Tibial artery (tissue), 4 donors: ENCODE measurements at places on chromosomes 16 and 17.

DNA sequence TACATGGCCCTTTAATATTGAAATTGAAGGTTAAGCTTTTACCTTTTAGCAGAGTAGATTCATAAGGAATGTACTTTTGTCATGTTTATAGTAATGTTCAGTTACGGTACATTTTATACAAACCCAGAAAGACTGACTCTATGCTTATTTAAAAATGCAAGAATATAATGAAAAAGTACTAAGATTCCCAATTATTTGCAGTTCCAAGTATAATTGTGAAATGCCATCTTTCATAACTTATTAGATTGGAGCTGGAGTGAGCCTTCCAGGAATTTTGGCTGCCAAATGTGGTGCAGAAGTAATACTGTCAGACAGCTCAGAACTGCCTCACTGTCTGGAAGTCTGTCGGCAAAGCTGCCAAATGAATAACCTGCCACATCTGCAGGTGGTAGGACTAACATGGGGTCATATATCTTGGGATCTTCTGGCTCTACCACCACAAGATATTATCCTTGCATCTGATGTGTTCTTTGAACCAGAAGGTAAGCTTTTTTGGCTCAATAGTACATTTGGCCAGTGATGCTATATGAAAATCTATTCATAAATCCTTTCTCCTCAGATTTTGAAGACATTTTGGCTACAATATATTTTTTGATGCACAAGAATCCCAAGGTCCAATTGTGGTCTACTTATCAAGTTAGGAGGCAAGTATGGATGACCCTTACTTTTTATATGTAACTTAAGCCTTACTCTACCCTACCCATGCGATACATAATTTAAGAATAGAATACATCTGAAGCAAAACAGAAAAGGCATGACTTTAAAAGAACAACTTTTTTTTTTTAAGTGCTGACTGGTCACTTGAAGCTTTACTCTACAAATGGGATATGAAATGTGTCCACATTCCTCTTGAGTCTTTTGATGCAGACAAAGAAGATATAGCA lies 4.2 kb downstream of the SRSF2 start:
- DNase-seq: peak; percentile 51

- no peak for DNase-seq
Observed at GRCh38 chr17:416293-417206, 63.9 kb upstream of the RPH3AL start.

GRCh38 chr16:17076092-17076754 lies 394.5 kb downstream of the XYLT1 start:
- no peak for DNase-seq

DNA sequence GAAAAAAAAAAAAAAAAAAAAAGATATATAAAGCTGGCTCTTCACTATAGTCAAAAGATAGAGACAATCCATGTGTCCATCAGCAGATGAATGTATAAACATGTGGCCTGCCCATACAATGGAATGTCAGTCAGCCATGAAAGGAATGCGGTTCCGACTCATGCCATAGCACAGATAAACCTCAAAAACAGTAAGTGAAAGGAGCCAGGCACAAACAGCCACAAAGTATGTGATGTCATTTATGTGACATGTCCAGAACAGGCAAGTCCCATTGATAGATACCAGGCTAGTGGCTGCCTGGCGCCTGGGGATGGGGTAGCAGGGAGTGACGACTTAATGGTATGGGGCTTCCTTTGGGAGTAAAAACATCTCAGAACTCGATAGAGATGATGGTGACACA lies 155.7 kb downstream of the CMIP start:
- no peak for DNase-seq

- no peak for DNase-seq
Observed at GRCh38 chr17:80455784-80456183, 20.6 kb downstream of the NPTX1 start.

GRCh38 chr16:49542391-49542891 lies 168.8 kb downstream of the C16orf78 start:
- DNase-seq: no peak

GRCh38 chr16:25097276-25097975 lies 14.1 kb upstream of the LCMT1 start:
- no peak for DNase-seq

GRCh38 chr16:29650771-29651170 lies 12.3 kb upstream of the SPN start:
- no peak for DNase-seq

DNA sequence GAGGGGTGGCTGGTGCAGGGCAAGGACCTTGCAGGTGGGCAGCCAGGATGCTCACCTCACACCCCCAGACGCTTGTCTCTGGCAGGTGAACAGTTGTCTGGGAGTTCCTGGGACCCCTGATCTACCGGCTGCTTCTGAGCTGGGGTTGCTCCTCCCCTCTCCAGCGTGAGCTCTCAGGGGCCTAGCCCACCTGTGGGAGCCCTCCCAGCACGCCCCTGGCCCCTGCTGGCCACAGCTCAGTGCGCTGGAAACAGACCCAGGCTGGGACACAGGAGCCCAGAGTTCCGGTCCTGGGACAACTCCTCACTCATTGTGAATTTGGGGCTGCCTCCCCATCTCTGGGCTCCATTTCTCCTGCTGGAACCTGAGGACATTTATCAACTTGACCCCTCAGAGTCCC lies 30.3 kb downstream of the ARHGAP23 start:
- no peak for DNase-seq

- no peak for DNase-seq
Observed at GRCh38 chr17:59335685-59336084, 4.2 kb downstream of the YPEL2 start.

DNA sequence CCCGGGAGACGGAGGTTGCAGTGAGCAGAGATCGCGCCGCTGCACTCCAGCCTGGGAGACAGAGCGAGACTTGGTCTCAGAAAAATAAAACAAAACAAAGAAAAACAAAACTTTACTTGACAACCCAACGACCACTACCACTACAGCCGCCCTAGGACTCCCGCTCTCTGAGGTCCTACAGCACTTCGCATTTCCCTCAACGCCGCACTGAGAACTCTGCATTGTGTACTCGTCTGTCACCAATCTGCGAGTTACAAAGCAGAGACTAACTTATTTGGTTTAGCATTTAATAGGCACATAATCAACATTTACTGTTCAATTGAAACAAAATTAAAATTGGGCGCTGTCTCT lies 479 bp upstream of the ZNF207 start:
- no peak for DNase-seq

DNA sequence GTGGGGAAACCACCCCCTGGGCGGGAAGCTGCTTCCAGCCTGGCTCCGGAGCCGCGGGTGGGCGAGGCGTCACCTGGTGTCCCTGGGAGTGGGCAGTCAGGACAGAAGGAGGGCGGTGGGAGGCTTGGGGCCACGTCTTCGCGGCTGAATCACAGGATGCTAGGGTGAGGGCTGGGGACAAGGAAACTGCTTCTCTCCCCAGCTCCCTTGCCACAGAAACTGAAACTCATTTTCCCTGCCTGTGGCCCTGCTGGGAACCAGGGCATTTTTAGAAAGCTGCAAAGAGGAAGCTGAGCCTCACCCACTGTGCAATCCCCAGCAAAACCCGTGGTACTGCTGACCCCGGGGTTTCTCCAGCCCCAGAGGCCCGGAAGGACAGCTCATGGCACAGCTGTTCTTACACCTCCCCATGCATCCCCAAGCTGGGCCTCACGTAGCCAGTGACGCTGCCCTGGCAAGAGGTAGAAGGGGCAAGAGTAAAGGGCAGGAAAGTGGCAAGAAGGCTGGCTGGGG lies 8.2 kb downstream of the RHBDF2 start:
- DNase-seq: peak; percentile 84

GRCh38 chr17:71613996-71614395 lies 506.8 kb upstream of the SOX9 start:
- DNase-seq: no peak

GRCh38 chr17:27558341-27558740 lies 72.6 kb upstream of the LGALS9 start:
- no peak for DNase-seq

DNA sequence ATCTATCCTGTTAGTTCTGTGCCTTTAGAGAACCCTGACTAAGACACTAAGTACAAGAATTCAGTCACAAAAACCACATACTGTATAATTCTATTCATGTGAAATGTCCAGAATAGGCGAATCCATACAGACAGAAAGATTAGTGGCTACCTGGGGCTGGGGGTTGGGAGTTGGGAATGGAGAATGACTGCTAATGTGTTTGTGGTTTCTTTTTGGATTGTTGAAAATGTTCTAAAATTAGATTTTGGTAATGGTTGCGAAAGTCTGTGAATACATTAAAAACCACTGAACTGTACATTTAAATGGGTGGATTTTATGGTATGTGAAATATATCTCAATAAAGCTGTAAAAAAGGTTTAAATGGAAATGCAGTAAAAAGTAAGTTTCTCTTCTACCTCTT lies 80.4 kb upstream of the AKTIP start:
- no peak for DNase-seq

GRCh38 chr17:28118362-28118761 lies 75.9 kb downstream of the NLK start:
- no peak for DNase-seq

GRCh38 chr16:77805398-77805797 lies 17.0 kb downstream of the VAT1L start:
- no peak for DNase-seq

GRCh38 chr16:29898135-29898803 lies 1.1 kb downstream of the SEZ6L2 start:
- DNase-seq: no peak

DNA sequence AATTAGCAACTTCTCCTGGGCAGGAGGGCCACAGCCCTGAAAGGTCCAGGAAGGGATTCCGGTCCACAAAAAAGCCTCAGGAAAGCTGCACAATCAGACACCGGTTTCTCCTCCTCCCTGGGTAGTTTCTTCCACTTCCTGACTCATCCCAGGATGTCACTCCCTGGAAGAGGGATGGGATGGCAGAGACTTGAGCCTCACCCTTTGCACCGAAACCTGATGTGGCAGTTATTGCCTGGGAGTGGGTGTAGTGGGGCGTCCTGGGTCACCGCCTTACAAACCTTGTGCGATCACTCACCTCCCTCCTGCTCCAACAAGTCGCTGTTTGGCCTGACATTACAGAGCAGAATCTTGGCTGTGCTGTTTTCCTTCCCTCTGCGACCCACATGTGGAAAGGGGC lies 70.8 kb downstream of the LYRM1 start:
- DNase-seq: no peak

DNA sequence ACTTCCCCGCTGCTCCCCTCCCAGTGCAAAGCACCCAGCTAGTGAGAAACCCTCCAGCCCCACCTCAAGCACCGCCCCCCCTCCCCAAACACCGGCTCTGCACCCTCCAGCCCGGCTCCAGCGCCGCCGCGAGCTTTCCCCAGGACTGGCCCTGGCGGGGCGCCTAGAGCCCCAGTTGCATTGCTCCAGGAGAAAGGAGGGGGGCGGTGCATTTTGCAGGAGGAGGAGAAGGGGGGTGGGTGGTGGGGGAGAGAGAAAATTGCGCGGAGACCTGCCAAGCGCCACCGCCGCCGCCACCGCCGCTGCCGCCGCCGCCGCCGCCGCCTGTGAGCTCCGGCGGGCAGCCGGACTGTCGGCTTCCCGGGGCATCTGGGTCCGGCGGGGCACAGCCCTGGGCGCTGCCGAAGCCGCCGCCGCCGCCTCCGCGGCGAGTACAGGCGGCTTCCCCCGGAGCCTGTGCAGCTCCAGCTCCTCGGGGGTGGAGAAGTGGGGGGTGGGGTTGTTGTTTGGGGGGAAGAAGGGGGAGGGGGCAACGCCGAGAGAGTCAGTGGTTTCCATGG lies 333 bp upstream of the NOG start:
- peak; percentile 58 for DNase-seq

DNA sequence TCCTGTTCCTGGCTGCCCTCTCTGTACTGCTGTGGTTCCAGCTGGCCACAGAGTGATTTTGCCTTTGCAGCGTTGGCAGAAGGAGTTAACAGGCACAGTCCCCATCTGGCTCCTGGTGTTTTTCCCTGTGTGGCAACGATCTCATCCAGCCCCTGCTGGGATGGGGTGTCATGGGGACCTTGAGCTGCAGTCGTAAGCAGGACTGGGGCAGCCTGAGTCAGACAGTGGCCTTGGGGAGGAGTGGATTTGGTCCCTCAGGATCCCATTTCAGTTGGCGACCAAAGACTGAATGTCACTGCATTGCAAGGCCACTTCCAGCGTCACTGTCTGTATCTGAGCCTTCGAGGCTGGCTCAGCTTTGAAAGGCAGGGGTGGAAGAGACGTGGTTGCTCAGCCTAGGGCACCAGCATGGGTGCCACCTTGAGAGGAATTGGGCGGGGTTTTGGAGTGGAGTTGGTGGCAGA lies 11.9 kb downstream of the TMEM94 start:
- no peak for DNase-seq

GRCh38 chr16:8243981-8244380 lies 346.3 kb downstream of the TMEM114 start:
- no peak for DNase-seq

DNA sequence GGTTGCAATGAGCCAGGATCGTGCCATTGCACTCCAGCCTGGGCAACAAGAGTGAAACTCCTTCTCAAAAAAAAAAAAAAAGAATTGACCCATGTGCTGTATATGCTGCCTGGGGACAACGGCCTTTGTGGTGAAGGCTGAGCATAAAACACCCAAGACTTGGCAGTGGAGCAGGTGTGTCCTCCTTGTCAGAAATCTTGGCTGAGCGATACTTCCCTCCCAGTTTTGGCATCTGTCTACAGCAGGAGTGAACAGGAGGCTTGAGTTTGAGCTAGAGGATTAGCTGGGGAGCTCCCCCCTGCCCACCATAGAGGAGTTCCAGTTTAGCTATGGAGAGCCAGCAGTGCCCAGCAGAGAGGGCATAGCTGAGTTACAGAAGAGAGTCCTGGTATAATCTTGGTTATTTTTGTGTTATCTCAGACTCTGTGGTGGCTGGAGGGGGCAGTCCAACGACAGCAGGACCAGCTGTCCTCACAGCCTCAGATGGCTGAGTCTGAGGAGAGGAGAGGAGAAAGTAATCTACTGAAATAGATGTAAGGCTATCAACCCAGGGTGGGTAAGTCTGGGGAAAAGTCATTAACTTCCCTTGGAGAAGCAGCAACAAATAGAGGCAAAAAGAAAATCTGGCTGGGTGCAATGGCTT lies 18.4 kb downstream of the SP2 start:
- no peak for DNase-seq

DNA sequence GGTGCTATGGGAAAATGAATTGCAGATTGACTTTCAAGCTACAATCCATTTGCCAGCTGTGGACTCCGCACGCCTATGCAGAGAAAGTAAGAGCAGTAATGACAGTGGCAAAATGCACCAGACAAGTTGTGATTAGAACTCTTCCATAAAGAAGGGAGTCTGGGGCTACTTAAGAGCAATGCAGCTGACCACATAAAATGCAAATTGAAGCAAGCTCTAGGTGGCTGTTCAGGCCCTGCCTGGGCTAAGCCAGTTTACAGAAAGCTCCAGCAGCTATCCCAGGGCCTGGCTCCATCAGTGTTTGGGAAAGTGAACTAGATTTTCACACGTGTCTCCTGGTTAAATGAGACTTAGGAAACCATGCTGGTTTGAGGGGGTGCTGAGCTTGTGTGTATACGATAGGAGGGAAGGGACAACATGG lies 2.2 kb upstream of the MAP2K6 start:
- DNase-seq: no peak

GRCh38 chr17:37043201-37043600 lies 94.4 kb downstream of the AATF start:
- no peak for DNase-seq

- no peak for DNase-seq
Observed at GRCh38 chr16:1150511-1150982, 2.4 kb upstream of the CACNA1H start.
